ENCODE measurements at places on chromosomes 16 and 17.

GRCh38 chr17:949623-950303 lies 29.8 kb downstream of the NXN start:
- DNase-seq = peak; percentile 95

DNA sequence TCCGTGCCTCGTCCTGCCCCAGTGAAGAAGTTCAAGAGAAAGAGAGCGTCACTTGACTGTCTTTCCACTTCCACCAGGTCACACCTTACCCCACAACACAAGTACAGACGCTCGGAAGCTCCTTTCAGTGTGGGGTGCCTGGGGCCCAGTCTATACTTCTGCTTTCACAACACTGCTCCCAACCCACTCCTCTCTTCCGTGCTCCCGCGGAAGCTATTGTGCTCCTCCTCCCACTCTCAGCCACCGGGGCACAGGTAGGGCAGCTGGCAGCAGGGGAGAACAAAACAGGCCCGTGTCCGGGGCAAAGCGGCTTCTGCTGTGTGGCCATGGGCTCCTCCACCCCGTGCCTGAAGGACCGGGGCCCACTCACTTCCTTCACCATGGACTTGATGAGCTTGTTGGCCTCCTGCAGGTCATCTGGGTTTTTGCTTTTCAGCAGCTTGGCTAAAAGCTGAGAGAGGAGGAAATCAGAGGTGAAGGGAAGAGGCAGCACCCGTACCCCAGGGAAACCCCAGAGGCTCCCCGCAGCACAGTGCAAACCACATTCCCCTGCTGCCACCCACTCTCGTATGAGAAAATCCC lies 18.9 kb downstream of the GGA3 start:
- DNase-seq = no peak

- no peak for DNase-seq
Observed at GRCh38 chr17:49452201-49452600, 37.5 kb upstream of the PHB1 start.

DNA sequence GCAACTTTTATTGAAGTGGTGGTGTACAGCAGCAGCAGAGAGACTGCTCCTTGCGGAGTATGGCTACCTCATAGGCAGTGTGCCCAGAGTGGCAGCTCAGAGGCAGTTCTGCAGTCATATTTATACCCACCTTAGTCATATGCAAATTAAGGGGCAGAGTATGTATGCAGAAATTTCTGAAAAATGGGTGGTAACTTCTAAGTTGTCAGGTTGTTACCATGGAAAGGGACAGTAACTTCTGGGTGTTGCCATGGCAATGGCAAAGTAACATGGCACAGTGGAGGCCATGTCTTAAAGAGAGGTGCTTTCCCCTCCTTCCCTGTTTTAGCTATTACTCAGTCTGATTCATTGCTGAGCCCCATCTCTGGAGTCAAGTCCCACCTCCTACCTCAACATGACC lies 53.4 kb downstream of the MEOX1 start:
- DNase-seq = peak; percentile 55

GRCh38 chr17:15284537-15284936 lies 19.4 kb upstream of the PMP22 start:
- DNase-seq = no peak

DNA sequence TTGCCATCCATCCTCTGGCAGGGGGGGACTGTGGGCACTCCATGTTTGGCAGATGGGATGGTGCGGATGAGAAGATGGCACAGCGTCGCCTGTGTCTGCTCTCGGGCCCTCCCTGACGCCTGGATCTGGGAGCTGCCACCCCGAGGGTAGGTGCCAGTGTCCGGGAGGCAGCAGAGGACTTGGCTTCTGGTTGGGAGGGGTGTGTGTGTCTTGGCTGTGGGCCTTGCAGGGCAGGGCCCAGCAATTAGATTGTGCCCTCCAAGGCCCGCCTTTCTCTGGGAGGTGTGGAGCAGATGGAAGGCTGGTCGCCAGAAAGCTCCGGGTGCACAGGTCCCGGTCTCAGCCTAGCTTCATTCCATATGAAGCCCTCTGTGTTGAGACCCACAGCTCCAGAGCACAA lies 1.4 kb downstream of the RAP1GAP2 start:
- no peak for DNase-seq

- no peak for DNase-seq
Observed at GRCh38 chr16:6512512-6512911, 820.1 kb upstream of the RBFOX1 start.

DNA sequence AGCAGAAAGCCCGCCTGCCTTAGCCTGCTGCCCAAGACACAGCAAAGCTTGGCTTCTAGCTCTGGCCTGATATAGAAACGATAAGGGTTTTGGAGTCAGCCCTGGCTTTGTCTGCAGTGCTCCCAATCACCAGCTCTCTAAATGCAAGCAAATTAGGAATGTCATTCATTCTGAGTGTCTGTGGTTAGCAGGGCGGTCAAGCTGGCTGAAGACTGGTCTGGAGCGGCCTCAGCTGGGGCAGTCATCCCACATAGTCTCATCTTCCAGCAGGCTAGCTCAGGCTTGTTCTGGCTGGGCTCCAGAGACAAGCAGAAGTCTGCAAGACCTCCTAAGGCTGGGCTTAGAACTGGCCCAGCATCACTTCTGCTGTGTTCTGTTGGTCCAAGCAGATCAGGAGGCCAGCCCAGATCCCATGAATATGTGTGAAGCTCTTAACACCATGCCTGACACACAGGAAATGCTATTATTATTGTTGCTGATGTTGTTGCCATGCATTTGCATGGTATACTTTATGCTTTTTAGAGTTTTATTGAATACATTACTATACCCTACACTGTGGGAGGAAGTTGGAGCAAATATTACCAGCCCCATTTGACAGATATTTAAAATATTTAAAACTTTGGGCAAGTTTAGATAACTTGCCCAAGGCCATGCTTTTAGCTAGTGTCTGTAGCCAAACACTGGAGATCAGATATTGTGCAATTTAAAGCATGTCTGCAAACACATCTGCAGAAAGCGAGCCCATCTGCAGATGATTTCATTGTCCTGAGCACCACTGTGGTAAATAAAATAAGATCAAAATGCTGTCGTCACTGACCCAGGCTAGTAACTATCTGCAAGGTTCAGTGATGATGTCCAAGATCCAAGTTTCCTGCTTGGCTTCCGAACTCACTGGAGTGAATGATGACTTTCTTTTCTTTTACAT lies 24.8 kb downstream of the TMC7 start:
- peak; percentile 7 for DNase-seq

- no peak for DNase-seq
Observed at GRCh38 chr16:29806099-29806579, at the start of gene MAZ. TSS of gene MAZ (plus strand) at chr16:29806529. CDS start at chr16:29806702, 173 bp downstream.

Measured in mesendoderm (in vitro differentiated cells).